Mesenteric fat pad (tissue), 1 donor: ENCODE measurements at places on chromosomes 13 and 19. TPM values are rescaled to one million over a fixed set of nuclear protein-coding genes. Genes with fewer than 3 reads are reported as not detected.

ZNF177 gene
- total RNA-seq: 0.48 TPM

SLC10A2 gene
- total RNA-seq: not detected

ATP13A1 gene
- 38.4 TPM for total RNA-seq

GRCh38 chr19:33948651-33949335 lies 152.1 kb downstream of the KCTD15 start:
- DNase-seq: peak; percentile 60

- DNase-seq: no peak
These were observed 37.5 kb upstream of the POMP start for GRCh38 chr13:28621449-28621848.

DNA sequence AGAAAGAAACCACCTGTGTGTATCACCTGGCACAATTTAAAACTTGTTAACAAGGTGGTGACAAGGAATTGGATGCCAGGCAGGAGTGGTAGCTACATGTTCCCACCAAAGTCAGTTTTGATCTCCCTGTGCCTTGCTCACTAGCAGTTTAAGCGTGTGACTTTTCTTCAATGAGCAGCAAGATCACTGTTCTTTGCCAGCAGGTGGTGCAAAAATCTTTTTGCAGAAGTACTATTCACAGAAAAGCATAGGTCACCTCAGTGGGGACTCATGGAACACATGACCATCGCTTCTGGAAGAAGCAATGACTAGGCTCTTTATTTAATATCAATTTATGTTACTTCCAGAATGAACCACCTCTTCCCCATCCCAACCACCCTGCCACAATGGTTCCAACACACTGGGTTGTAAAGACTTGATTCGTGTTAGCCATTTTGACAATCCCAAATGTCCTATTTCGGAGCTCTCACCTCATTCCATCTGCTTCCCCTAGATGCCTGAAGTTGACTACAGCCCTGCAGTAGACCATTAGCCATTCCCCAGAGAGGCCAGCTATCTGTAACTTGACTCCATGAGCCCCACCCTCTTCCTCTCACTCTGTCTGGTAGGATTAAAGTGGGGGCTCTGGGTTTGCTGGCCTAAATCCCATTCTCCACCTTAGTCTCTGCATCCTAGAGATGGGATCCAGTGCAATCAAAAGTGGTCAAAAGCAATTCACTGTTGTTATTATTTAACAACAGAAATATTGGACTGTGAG lies 59.1 kb upstream of the TNFRSF19 start:
- DNase-seq: no peak
